ENCODE measurements at places on chromosomes 6 and 20.

GRCh38 chr20:18727032-18727508 lies 86.5 kb upstream of the SCP2D1 start:
- DNase-seq, result no peak

- DNase-seq, result no peak
These were observed 36.0 kb upstream of the PLN start for GRCh38 chr6:118511930-118512715.

DNA sequence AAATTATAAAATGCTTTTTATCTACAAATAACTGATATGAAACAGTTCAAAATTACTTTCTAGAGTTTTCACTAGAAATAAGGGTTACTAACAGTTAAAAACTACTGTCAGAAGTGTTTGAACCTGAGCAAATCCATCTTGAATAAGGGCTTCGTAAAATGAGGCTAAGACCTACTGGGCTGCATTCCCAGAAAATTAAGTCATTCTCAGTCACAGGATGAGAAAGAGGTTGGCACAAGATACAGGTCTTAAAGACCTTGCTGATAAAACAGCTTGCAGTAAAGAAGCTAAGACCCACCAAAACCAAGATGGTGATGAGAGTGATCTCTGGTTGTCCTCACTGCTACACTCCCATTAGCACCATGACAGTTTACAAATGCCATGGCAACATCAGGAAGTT lies 93.7 kb downstream of the PLG start:
- no peak for DNase-seq

DNA sequence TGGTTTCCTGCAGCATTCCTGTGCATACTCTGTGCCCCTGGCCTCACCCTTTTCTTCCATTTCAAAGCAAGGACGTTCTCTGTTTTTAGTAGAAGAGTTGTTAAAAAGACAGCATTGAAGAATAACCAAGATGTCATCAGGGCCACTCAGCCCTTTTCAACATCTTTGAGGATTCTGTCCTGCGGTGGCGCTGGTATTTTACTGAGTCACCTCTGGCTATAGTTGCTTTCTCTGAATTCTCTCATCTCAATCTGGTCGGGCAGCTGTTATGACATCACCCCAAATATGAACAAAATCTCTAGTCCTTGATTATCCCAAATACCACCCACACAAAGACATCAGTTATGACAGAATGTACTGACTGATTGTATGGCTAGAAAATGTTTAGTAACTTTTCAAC lies 204.2 kb downstream of the GRIK2 start:
- no peak for DNase-seq

DNA sequence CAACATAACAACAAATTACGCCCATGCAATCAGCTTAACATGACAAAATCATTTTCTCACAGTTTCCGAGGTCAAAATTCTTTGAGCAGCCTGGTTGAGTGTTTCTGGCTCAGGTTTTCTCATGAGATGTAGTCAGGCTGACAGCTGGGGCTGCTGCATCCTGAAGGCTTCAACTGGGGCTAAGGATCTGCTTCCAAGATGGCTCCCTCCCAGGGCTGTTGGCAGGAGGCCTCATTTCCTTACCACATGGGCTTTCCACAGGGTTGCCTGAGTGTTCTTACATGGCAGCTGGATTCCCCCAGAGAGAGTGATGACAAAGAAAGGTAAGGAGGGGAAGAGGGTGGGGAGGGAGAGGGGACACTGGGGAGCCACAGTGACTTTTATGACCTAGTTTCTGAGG lies 63.1 kb upstream of the NNAT start:
- no peak for DNase-seq

- no peak for DNase-seq
These were observed 10.2 kb downstream of the CASS4 start for GRCh38 chr20:56422076-56422823.

All from hippocampal formation (tissue), 2 donors.